ENCODE measurements at places on chromosomes 3 and 15. TPM values are rescaled to one million over a fixed set of nuclear protein-coding genes. Genes with fewer than 3 reads are reported as not detected.

The CLDN16 gene
- total RNA-seq, result 29.7 TPM

The CLSTN2 gene
- total RNA-seq, result 3.0 TPM

The SLC9C1 gene
- total RNA-seq, result not detected

The WDR93 gene
- not detected for total RNA-seq
